ENCODE measurements at places on chromosomes 5 and 9. TPM values are rescaled to one million over a fixed set of nuclear protein-coding genes. Genes with fewer than 3 reads are reported as not detected.
A peak's percentile ranks its signal among the peaks of the same experiment; 100 is the strongest.

The IL5 gene
- total RNA-seq = 0.52 TPM

DNA sequence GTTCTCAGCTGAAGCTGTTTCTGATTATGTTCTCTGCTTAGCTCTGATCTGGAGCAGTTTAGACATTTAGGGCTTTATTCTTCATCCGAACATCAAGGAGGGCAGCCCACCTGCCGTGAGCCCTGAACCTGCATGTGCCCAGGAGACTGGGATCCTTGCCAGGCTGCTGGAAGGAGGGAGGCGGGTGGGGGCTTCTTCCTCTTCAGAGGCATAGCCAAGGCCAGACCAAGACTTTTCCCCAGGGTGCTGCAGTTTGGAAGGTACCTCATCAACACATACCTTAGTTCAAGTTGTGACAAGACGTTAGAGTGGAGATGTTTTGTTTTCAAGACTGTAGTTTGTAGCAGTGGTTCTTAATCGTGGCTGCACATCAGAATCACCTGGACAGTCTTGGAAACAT is 64.9 kb downstream of the RALGPS1 start:
- ATAC-seq = no peak

DNA sequence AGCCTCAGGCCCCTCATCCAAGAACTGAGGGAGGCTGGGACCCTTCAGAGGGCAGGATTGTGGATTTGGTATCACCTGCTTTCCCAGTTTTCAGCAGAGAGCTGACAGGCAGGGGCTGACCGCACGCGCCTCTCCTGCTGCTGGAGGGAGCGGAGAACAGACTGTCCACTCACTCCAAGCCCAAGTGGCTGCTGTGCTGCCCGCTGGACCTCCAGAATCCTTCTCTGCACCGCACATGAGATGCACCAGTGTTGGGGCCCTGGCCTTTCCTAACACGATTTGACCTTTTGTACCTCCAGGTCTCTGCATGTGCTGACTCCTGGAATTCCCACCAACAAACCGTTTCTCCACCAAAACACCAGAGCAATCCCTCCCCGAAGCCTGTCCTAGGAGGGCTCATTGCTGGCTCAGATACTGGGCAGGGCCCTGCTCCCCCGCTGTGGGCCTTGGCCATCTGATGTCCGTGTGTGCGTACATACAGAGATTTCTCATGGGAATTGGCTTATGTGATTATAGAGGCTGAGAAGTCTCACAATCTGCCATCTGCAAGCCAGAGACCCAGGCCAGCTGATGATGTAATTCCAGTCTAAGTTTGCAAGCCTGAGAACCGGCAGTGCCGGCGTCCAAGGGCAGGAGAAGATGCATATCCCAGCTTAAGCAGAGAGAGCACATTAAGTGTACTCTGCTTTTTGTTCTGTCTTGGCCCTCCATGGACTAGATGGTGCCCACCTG is 141.7 kb downstream of the GADD45G start:
- ATAC-seq = peak; percentile 81

GRCh38 chr5:7418276-7418675 is 22.3 kb downstream of the ADCY2 start:
- no peak for ATAC-seq

- ATAC-seq = no peak
Observed at GRCh38 chr5:136082390-136083193, 50.1 kb upstream of the SMAD5 start.

GRCh38 chr5:137994556-137994955 is 38.3 kb downstream of the FAM13B start:
- no peak for ATAC-seq

DNA sequence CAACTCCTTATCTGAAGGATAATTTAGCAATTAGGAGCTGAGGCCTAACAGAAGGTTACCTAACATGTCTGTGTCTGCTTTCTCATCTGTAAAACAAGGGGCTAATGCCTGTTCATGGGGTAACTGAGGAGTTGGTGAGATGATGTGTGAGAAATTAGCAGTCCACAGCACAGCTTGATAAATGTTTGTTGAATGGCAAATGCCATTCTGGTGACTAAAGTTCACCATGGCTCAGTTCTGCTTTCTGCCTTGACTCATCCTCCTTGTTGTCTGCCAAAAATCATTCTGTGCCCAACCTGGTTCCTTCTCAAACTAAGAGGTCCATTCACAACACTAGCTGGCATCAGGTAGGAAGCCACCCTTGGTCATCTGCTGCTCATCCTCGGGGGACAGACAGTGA is 552.0 kb upstream of the KLF4 start:
- ATAC-seq = no peak

The OR13C9 gene
- not detected for total RNA-seq

GRCh38 chr9:26801772-26802171 is 90.8 kb downstream of the CAAP1 start:
- no peak for ATAC-seq

The AJM1 gene
- 1.9 TPM for total RNA-seq

The ASPN gene
- total RNA-seq = 0.18 TPM

The ZNF354C gene
- 4.3 TPM for total RNA-seq

The HTR4 gene
- total RNA-seq = not detected

The ADRB2 gene
- 2.1 TPM for total RNA-seq

DNA sequence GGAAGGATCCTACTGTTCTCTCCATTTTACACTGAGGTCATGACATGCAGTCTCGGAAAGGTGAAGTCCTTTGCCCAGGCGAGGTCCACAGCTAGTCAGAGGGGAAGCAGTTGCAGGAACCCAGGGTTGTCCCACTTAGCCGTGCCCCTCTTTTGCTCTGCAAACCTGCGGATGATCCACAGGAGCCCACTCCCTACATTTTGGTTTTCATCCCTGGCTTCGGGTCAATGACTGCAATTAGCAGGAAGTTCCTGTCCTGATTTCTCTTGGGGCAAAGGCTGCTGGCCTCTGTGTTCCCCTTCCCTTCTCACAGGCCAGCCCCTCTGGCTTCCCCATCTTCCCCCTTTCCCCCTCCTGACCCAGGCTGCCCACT is 1.3 kb downstream of the SLC2A8 start:
- no peak for ATAC-seq

DNA sequence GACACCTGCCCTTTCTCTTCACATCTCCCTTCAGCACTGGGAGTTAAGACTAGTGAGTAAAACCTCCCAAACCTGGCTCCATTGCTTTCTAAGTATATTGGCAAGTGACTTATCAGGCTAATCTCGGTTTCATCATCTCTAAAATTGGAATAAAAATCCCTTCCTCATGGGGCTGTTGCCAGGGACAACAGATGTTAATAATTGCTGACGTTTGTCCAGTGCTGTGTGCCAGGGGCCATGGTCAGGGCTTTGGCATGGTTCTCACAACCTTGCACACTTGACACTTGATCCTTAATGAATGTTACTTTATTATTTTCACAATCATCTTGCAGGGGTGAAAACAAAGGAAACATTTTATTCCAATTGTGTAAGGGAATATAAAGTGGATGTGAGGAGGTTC is 1262.0 kb upstream of the WWC1 start:
- no peak for ATAC-seq

The RHOBTB3 gene
- total RNA-seq = 296 TPM

The EIF4E1B gene
- 0.58 TPM for total RNA-seq

DNA sequence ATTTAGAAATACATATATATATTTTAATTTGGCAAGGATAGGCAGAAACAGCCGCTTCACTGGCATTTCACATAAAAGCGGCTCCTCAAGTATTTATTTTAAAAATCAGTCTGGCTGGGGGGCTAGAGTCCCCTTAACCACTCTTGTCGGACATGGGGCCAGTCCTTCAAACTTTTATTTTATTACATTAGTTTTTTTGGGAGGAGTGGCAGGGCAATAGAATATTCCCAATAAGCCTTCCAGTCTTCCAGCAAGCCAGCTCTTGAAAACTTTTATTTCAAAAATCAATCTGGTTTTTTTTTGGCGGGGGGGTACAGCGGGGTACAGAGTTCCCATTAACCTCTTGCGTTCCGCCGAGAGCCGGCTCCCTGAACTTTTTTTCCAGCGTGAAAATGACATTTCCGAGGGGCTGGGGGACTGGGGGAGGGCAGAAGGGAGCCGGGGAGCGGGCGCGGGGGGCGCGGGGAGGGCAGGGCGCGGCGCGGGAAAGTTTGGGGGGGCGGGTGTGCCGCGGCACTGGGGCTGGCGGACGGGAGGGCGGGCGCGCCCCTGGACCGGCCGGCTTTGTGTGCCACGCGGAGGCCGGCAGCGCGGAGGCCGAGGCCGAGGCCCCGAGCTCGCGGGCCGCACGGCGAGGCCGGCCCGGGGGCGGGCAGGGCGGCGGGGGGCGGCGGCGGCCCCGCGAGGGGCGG is 504 bp upstream of the ZNF618 start:
- peak; percentile 70 for ATAC-seq

DNA sequence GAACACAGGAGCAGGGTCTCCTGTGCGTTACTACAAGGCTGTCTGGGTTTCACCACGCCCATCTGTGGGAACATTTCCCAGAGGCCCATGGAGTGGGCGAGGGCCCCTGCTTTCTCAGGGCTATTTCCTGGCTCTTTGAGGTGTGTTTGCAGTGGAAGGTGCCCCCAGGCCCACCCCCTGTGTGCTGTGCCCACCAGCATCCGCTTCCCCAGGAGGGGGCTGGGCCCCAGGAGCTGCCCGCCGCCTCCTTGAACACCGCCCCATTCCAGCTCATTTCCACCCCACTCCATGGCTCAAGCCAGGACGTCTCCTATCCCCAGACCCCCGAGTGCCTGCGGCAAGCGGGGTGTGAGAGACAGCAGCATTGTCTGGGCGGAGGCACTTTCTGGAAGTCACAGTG is 70.5 kb downstream of the NEK6 start:
- ATAC-seq = no peak

The TLX3 gene
- total RNA-seq = 0.14 TPM

DNA sequence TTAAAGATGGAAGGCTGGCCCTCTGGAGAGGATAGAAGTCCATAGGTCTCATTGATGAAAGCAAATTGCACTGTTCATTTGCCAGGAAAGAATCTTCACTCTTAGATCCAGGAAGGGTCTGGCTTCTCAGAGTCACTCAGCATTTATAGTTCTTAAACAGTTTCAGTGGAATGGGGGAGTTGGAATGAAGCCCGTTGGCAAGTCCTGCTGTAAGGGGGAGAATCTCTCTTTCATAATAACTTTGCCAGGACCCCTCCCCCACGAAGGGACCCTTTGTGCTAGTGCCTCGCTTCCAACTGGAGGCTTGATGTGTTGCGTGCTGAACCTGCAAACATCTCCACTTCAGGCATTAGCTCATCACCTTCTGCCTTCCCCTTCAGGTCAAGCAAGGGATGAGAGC is 57.1 kb downstream of the ENTREP1 start:
- ATAC-seq = no peak

GRCh38 chr9:94824913-94825610 is 98.6 kb downstream of the AOPEP start:
- ATAC-seq = no peak

DNA sequence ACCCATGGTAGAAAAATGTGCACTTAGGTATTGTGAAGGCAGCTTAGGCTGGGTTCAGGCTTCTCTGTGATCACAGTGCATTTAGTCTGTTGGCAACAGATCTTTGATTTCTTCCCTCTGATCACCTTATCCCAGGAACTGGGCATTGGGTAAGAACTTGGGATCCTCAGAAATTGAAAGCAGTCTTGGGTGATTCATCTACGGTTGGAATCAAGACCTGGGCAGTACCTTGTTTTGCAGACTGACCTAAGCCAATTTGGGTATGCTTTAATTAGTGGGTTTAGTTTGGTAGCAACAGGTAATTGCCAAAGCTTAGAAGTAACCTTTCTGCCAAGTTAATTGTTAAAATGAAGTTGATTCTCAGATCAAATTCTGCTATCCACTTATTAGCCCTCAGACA is 17.8 kb downstream of the ENTREP1 start:
- no peak for ATAC-seq

GRCh38 chr5:91128604-91129003 is 254.5 kb downstream of the ARRDC3 start:
- ATAC-seq = no peak

- peak; percentile 92 for ATAC-seq
Observed at GRCh38 chr5:60026161-60026560, 132.6 kb upstream of the PDE4D start.

The ZDHHC11 gene
- total RNA-seq = 2.0 TPM

DNA sequence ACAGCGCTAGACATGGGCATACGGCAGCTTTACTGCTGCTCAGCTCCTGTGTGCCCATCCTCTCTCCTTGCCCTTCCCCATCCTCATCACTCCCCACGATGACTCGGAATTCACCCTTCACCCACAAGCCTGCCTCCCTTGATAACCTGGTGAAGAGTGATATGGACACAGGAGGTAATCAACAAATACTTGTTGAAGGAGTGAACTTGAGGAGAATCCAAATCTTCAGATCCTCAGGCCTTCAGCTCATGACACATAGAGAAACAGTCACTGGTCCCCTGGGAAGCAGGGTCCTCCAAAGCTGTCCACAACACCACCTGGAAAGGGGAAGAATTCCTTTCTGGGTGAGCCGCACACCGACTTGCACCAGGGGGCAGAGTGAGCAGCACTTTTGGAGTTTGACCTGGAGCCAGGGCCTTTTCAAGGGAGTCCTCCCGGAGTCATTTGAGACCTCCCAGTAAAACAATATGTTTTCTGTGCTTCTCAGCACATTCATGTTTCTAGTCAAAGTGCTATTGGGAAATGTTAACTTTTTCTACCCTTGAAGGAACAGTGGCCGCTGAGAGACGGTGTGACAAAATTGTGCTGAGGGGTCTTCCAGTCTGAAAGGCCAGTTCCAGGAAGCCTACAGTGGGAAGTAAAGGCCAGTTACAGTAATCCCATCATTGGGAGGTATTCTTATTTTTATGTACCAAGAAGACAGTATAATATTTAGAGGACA is 332.3 kb downstream of the CWC27 start:
- no peak for ATAC-seq

The IQGAP2 gene
- total RNA-seq = 74.8 TPM

GRCh38 chr9:98545021-98545420 is 163.7 kb downstream of the GABBR2 start:
- ATAC-seq = no peak

DNA sequence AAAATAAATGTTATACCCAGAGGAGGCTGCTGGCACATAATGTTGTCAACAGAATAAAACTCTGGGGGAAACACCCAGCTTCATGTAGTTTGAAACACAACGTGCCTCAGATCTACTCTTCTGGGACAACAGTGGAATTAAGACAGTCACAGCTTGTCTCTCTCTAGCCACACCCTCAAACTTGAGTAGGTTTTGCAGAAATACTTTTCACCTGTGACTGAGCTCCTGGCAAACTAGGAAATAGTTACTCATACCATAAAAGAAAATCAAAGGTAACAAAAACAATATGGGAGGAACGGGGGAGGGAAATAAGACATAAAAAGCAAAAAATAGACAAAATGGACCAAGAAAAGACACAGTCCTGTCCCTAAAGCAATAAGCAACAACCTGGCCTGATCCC is 14.4 kb downstream of the ELAVL2 start:
- ATAC-seq = no peak

DNA sequence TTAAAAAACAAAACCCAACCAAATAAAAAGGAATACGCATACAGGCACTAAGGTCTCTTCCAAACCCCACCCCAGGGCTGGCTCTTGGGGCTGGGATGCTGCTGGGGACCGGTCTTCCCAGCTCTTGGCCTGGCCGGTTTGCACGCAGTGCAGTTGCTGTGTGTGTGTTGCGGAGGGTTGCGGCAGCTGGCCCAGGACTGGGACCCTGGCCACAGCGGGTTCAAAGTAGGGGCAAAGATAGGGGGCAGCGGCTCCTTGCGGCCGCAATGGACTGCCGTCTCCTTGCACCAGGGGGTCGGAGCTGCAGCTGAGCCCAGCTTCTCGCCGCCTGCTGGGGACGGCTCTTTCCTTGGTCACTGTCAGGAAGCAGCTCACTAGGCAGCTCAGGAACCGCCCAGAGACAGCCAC is 5.0 kb downstream of the DMRT3 start:
- ATAC-seq = peak; percentile 26
